ENCODE measurements at places on chromosomes 6 and 20.

GRCh38 chr6:143732536-143732935, 54.8 kb downstream of the PHACTR2 start:
- peak; percentile 69 for DNase-seq

DNA sequence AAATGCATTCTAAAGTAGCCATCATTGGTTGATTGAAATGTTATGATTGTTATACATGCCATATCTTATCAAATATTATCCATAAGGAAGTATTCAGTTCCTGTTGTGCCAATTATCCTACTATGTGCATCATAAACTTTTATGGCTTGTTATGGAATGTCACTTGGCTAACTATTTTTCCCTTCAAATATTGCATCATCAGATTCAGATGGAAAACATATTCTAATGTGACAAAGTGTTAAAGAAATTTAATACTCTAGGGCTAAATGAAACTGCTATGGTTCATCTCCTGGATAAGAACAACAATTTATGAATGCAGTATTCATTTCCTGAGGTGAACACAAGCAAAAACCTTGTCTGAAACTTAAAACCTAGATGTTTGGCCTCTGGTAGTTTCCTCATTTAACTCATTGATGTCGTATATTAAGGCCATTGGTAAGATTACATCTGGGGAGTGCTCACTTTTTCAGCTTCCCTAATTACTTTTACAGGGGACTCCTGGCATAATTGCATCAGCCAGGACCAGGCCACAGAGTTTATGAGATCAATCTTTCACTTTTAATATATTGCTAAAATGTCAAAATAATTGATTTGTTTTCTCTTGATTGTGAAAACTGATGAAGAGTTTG, 134.9 kb upstream of the CEP162 start:
- no peak for DNase-seq

- DNase-seq: no peak
Measured at GRCh38 chr6:45289751-45290514, 38.2 kb upstream of the RUNX2 start.

- DNase-seq: no peak
Measured at GRCh38 chr20:17843246-17844132, 125.1 kb downstream of the SNX5 start.

- no peak for DNase-seq
Measured at GRCh38 chr6:14265049-14266021, 147.8 kb downstream of the CD83 start.

- DNase-seq: no peak
Measured at GRCh38 chr6:7454696-7455358, 65.2 kb downstream of the RIOK1 start.

- DNase-seq: no peak
Measured at GRCh38 chr6:6058054-6058444, 51.3 kb upstream of the NRN1 start.

DNA sequence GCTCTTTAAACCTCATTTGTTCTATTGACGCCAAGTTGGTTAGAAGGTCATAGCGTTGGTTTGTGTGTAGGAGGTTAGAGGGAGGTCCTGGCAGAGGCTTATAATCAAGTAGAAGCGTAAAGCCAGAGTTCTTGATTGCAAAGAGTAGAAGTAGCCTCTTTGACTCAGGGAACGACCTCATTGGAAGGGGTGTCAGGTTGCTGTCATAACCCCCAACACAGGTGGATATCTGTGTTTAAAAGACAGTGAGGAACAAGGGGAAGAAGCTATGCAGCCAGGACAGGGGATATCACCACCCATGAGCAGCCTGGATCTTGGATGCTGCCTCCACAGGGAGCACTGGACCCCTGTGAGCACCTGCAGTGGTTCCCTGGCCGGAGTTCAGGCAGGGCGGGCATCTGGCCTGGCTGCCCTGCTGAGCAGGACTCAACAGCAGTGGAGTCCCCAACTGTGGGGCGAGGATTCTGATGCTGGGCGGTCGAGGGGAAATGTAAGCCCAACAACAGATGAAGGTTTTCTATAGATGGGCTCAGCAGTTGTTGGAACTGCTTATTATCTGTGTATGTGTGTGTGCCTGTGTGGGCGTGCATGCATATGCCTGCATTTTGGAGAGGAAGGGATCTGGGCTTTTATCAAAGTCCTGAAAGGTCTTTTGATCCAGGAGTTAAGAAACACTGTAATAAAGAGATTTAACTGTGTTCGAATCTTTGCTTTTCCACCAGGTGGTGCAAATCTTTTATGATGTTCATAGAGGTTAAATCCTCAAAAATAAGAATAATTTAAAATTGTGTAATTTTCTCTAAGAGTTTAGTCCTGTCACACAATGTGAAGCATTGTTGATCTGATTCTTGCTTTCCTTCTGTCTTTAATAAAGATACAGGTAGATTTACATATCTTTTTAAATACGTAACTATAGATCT, 27.7 kb downstream of the HIVEP1 start:
- no peak for DNase-seq

GRCh38 chr6:136737871-136738691, 54.2 kb downstream of the MAP3K5 start:
- no peak for DNase-seq

DNA sequence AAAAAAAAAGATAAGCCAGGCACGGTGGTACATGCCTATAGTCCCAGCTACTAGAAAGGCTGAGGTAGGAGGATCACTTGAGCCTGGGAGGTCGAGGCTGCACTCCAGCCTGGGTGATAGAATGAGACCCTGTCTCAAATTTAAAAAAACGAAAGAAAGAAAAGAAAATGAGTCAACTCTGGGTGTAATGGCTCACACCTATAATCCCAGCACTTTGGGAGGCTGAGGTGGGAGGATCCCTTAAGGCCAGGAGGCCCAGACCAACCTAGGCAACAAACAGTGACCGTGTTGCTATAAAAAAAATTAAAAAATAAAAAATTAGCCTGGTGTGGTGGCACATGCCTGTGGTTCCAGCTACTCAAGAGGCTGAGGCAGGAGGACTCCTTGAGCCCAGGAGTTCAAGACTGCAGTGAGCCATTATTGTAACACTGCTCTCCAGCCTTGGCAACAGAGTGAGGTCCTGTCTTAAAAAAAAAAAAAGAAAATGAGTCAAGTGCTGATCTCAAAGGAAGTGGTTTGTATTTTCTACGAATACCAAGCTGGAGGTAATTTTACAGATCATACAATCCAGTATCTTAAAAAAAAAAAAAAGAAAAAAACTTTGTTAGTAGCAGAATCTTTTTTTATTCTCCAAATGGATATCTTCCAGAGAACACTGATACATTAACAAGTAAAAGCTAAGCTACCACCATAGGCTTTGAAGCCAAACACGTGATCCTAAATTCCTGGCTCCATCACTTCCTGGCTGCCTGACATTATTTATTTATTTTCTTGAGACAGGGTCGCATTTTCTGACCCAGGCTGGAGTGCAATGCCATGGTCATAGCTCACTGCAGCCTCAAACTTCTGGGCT, 5.7 kb downstream of the COMMD7 start:
- no peak for DNase-seq

DNA sequence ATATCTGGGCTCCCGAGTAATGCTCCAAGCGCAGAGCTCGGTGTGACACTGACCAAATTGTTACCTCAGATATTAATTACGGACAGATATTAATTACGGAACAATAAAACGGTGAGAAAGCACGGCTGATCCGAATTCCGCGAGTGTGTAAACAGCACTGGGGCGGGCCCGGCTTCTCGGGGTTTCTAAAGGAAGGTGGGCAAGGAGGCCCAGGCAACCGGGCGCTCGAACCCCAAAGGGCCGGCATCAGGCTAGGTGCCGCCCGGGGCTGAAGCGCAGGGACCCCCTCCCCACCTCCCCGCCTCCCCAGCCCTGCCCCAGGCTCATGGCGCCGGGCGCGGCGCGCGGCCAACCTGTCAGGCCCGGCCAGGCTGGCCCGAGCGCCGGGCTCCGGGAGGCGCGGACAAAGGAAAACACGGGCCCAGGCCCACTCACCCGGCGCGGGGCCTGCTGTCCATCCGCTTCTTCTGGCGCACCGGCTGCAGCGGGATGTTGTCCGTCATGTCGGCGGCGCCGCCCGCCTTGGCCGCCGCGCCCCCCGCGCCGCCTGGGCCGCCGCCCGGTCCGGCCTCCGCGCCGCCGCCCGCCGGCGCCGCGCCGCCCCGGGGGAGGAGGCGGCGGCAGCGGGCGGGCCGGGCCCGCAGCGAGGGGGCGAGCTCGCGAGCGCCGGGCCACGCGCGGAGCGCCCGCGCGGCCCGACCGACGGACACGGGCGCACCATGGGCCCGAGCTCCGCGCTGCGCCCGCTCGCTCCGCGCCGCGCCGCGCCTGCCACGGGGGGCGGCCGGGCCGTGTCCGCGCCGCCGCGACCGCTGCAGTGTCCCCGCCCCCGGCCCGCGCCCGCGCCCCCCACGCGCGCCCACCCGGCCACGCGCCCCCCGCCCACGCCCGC, at the start of gene ATP9A:
TSS of gene ATP9A (minus strand) at position 524 of the 892 bp plus-strand sequence. CDS start at position 503, 21 bp downstream.
- DNase-seq: no peak

- peak; percentile 46 for DNase-seq
Measured at GRCh38 chr6:156767603-156768467, 9.3 kb upstream of the ARID1B start.

GRCh38 chr6:54031169-54031568, 80.1 kb upstream of the MLIP start:
- no peak for DNase-seq

GRCh38 chr6:29011276-29011734, 6.2 kb upstream of the ZNF311 start:
- no peak for DNase-seq

- no peak for DNase-seq
Measured at GRCh38 chr20:59335377-59335776, 35.0 kb downstream of the EDN3 start.

- peak; percentile 46 for DNase-seq
Measured at GRCh38 chr6:125114248-125114858, 39.2 kb upstream of the TPD52L1 start.

- no peak for DNase-seq
Measured at GRCh38 chr20:3687655-3688054, 5.8 kb upstream of the ADAM33 start.

DNA sequence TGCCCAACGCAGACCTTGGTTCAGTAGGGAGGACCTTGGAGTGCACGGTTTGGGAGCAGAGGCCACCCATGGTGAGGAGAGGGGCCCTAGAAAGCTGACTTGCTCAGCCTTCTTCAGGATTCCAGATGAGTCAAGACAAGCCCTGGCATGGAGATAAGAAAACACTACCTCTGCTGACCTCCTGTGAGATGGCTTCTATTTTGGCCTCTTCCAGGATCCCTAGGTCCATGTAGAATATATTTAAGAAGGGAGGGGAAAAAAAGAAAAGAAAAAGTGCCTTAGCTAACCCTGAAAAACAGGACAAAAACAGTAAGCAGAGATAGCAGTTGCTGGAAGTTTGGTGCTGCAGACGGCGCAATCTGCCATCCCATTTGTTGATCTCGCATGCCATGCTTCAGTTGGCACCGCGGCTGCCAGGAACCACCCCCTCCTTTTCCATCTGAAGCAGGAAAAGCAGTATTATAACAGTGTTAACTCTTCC, 100.0 kb downstream of the ARMC2 start:
- DNase-seq: no peak

DNA sequence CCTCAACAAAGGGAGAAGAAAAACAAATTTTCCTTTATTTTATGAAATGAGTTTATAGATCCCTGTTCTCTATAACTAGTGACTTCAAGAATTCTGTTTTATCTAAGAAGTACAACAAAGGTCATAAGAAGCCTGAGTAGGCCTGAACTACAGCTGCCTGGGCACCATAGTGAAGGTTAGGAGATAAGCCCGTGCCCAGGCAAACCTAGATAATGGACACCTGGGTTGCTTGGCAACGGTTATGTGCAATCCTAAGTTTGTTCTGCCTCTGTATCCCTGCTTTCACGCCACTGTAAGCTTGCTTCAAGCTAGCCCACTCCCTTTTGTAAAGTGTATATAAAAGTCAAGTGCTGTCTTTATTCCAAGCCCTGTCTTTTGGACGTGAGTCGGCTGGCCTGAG, 23.2 kb downstream of the SCGN start:
- no peak for DNase-seq

GRCh38 chr6:43773980-43774775, 4.2 kb downstream of the VEGFA start:
- DNase-seq: no peak

GRCh38 chr6:45505470-45505869, 127.7 kb upstream of the SUPT3H start:
- no peak for DNase-seq

DNA sequence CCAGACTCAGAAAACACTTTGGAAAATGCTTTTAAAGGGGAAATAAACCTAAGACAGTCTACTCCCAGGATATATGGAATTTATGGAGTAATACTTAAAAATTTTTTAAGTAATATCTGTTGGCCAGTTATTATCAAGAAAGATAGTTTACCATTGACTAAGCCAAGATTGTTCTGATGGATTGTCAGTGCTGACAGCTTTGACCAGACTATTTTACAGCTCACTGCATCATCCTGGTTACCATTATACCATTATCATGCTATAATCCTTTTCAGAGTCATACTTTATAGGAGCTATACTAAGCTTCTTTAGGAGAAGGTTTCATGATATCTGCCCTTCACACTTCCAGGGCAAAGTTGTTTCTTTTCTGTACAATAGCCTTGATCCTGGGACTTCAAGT, 16.5 kb downstream of the GTF2H5 start:
- DNase-seq: no peak

DNA sequence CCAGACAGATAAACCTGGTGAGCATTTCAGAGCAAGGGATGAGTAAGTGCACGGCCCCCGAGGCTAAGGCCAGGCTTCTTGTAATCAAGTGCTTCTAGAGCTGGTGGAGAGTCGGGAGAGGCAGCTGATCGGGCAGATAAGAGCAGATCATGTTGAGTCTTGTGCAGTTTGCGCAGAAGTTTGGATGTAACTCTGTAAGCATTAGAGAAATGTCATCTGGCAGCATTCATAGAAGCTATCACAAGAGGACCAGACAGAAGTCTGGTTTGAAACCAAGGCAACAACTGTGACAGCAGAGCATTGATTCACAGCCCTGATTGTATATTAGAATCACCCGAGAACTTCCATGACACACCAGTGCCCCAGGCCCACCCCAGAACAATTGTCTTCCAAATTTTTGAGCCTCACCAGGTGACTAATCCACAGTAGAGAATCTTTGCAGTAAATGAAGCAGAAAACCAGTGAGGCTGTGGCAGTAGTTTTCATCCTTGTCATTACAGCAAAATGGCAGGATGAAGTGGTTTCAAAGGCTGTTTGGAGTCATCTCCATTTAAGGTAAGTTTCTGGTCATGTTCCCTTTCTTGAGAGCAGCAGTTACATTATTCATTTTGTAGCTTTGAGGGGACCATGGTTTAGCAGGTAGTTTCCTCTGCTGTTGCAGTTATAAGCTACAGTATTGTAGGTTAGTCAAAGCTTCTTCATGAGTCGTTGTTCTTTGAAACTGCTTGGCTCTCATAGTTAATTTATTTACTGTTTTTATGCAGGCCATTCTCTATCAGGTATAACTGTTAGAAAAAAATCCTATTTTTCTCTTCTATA, 84.1 kb downstream of the RNF217 start:
- no peak for DNase-seq

GRCh38 chr6:28772480-28773381, 151.1 kb downstream of the TRIM27 start:
- no peak for DNase-seq

DNA sequence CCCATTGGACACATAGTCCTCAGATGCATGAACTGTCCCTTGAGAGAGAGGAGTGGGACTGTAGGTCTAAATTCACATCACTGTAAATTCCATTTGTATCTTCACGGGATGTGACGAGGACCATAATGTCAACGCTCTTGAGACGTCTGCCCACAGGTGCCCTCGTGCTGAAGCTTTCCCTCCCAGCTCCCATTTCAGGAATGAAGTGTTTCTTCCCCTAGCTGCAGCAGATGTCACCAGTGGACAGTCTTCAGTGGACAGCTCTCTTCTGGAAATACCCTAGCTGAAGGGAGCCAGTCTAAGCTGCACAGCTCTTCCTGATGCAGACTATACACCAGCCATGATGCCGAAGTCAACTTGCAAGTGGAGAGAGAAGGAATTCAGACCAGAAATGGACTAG, 217.4 kb upstream of the ECI2 start:
- no peak for DNase-seq

GRCh38 chr6:31400467-31401289, 2.7 kb upstream of the MICA start:
- peak; percentile 92 for DNase-seq

Measured in AML-193 (cell line).